Activated CD4-positive, CD25-positive, alpha-beta regulatory T cell (primary cell): ENCODE measurements at places on chromosomes 5 and 9.

GRCh38 chr9:127549218-127549617 lies 62.9 kb upstream of the STXBP1 start:
- DNase-seq, result no peak

DNA sequence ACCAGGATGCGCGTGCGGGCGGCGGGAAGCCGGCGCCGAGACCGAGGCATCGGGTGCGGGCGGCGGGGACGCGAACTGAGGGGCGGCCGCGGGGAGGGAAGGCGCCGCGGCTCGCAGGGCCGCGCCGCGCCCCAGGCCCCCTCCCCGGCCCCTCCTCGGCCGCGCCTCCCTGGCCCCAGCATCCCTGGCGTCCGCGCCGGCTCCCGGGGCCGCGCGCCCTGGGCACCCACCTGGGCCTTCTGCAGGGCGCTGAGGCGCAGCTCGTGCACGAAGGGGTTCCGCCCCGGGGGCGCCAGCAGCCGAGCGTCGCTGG lies 324 bp downstream of the LPCAT1 start:
- no peak for DNase-seq

DNA sequence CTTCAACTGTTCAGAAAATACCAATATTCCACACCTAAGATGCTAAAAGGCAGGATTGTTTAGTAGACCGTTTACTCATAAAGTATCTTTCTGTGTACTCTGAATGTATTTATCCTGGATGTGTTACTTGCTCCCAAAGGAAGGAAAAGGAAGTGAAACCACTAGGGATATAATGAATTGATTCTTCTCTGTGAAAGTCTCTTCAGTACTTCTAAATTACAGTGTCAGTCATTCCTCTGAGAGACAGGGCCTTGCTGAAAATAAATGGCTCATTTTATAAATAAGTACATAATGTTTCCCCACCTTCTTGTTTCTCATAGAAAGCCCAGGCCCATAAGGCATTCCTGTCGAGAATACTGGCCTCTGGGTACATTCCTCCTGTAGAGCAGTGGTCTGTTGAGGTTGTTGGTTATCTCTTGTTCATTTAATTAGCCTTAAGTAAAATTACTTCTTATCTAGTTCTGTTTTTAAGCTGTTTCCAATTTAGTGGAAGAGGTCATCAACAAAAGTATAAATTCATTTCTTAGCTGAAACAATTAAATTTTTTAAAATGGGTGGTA lies 1.6 kb downstream of the HAPLN1 start:
- DNase-seq, result no peak

- DNase-seq, result no peak
These were observed 12.6 kb downstream of the DNM1 start for GRCh38 chr9:128215491-128216409.

DNA sequence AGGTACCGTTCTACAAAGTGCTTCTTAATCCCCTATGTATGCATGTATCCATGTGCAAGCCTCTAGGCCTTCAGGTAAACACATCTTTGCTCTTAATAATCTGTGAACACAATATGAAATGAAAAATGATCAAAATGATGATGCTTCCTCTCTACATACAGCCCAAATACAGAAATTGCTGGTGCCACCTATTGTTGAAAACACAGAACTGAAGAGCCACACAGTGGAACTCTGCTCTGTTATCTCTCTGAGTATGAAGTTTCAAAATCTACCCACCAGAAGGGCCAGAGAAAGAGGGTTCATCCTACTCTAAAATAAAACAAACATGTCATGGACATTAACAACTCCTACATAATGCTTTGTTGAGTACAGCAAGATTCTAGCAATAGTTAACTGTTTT lies 71.3 kb downstream of the GLIS3 start:
- no peak for DNase-seq

DNA sequence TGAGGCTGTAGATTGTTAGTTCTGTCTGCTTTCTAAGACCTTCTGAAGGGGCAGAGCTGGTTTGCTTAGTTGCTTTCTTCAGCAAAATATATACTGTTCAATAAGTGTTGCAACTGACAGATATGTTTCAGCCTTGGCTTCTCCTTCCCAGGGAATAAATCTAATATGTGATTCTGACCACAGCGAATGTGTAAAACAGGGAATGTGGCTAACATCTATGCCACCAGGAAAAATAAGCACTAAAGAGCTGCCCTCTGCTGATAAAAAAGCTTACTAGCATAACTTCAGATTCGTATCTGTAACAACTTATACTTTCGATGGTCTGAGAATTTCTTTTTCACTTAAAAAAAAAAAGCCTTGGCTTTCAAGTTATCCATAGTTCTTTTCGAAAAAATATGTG lies 13.0 kb upstream of the OSMR start:
- no peak for DNase-seq

DNA sequence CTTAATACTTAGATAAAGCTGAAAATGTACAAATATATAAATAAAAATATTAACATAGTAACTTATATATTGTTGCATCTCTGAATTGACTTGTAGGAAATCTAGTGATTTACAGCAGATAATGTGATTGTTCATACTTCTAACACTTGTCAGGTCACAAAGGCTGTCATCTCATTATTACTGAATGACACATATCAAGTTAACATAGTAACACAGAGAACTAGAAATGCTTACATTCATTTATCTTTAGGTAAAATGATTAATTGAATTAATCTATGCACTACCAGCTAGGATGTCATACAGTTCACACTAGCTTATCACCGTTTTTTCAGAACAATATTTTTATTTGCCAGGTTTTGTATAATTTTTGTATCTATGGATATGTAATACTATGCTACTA lies 189.8 kb upstream of the SH3GL2 start:
- no peak for DNase-seq

- no peak for DNase-seq
These were observed 2046.8 kb upstream of the CDH9 start for GRCh38 chr5:29085142-29085541.

- DNase-seq, result no peak
These were observed 1187.8 kb downstream of the CDH9 start for GRCh38 chr5:25850581-25850980.

DNA sequence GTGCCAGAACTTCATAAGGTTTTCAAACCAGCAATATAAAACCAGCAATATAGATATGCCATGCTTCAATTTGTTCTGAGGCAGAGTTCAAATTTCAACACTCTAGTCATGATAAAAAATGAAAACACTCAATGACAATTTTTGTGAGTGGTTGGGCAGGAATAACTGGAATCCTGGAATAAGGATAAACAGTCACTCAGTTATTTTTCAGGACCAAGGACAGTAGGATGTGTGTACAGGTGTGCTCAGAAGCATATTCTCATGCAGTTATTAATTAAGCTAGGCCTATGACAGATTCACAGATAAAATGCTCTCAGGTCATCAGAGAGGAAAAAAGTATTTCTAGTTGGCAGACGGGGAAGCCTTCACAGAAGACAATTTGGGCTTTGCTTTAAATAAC lies 117.3 kb upstream of the PPP2R2B start:
- DNase-seq, result no peak

- DNase-seq, result no peak
These were observed 21.0 kb upstream of the NPR3 start for GRCh38 chr5:32690153-32690552.

DNA sequence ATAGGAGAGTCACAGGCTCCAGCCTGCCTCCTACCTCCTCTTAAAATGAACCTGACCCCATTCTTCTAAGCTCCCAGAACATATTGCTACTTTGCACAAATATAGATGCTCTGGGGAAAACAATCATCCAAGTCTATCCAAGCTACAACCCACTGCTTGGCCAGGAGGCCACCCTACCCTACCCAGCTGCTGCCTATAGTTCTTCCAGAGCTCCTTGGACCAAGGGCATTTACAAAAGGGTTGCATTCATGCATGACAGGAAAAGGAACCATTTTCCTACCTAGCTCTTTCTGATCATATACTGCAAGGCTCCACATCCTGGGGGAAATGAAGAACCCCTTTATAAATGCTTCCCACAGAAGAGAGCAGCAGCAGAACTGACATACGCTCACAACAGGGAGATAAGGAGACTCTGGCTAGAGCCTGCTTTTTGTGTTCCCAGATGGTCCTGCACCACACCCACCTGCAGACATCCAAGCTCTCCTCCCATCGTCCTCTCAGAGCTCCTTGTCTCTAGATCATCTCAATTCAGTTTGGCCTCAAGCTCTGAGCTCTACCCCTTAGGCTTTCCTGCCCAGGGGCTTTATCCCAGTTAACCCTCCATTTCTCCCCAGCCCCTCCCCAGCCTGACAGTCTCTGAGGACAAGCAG lies 185.5 kb downstream of the SPOCK1 start:
- DNase-seq, result no peak

- no peak for DNase-seq
These were observed 185.3 kb downstream of the MAPKAP1 start for GRCh38 chr9:125521462-125522327.

GRCh38 chr5:23742701-23743100 lies 235.3 kb downstream of the PRDM9 start:
- DNase-seq, result no peak

GRCh38 chr9:127194881-127195713 lies 69.5 kb upstream of the GARNL3 start:
- DNase-seq, result no peak

DNA sequence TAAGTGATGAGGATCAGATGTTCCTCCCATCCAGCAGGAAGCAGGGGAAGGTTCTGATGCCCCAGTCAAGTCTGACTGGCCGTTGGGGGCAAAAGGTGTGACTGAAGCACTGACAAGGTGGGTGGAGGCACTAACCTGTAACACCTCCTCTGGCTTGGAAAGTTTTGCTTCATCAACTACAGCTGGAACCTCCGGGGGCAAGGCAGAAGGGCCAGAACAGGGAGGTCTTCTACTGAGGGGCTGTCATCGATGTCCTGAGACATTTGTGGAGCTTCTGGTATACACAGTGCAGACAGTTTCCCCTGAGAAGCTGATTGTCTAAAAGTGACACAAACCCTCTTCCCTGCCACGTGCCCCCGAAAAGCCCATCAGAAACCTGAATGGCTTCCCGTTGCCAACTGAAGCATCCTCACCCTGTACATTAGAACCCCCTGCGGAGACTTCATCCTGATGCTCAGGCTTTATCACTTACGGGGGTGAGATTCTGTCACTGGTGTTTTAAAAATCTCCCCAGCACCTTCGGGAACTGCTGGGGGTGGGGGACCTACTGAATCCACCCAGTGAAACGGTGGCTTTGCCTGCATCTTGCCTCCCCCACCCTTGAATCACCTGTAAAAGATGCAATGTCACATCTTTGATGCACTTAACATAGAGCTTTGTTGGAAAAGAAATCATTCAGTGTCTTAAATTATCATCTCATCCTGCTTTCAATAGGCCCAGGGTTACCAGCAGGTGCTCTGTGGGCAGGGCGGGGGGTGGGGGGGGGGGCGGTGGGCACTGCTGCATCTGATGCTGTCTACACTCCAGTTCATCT lies 24.6 kb downstream of the TRAF1 start:
- DNase-seq, result no peak

DNA sequence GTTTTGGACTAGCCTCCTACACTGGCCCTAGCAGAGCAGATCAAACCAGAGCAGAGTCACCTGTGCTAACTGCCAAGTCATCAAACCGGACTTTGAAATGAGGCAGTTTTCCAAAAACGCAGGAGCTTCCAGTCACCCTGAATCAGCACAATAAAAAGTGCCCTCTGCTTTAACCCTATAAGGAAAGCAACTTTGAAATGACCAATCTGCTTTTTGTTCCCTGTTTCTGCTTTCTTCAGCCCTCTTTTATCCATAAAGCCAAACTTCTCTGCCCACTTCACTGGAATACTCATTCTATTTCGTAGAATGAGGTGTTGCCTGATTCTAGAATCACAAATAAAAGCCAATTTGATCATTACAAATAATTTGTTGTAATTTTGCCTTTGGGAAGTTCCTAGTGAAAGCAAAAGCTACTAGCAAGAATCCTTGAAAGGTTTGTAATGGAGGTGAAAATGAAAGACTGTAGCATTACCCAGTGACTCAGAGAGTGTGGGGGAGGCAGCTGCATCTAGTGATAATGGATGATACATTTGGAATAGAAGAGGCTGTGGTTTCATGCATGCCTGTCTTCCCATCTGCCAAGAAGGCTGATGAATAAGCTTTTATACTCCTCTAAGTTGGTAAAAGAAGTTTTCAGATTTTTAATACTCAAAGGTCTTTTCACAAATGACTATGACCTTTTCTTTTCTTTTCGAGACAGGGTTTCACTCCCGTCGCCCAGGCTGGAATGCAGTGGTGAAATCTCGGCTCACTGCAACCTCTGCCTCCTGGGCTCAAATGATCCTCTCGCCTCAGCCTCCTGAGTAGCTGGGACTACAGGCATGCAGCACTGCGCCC lies 14.9 kb downstream of the SPAAR start:
- no peak for DNase-seq

- no peak for DNase-seq
These were observed 17.8 kb upstream of the LRRC70 start for GRCh38 chr5:62560786-62561185.

DNA sequence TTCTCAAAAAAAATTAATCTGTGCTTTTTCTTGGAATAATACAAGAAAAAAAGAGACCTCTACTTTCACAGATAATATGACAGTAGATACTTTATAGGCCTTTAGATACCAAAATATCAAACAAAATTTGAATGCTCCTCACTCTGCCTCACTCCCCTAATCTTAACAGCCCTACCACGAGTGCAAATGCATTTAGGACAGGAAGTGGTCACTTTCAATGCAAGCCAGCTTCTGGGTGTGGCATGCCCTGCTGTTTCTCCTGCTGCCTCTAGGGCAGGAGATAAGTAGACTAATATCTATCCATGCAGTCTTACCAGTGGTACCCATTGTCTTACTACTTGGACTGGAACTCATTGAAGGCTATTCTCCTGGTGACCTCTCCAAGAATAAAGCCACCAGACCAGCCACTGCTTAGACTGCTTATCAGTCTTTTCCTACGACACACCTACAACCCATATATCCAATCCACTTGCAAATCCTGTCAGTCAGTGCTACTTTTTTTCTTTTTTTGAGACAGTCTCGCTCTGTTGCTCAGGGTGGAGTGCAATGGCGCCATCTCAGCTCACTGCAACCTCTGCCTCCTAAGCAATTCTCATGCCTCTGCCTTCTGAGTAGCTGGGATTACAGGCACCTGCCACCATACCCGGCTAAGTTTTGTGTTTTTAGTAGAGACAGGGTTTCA lies 23.0 kb downstream of the FRRS1L start:
- DNase-seq, result no peak

DNA sequence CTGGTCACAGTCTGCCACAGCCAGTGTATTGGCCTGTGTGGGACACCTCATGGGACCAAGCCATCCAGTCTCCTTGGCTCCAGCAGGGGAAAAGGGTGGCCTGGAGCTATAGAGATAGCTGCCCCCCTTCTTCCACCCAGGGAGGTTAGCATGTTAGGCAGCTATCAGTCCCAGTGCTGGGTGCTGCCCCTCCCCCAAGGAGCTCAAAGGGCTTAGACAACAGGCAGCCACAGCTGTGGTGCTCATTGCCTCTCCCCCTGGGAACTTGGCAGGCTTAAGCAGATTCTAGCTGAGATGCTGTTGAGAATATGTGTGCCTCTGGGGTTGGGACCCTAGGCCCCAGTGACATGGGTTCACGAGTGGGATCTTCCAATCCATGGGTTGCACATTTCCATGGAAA lies 226.0 kb upstream of the PTGER4 start:
- no peak for DNase-seq

DNA sequence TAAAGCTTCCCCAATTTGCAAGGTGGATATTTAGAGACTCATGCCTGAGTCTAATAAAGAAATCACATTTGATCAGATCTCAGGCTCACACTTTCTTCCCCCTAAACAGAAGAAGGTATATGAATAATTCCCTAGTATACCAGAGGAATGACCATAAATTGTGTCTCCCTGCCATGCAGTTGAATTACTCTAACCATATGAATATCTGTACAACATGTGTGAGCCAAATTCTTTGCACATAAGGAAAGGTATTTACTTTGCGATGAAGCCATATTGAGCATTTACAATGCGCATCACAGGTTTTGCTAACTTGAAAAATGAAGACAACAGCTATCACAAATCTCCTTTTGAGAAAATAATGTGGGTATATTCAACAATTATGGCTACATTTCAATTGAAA lies 479.4 kb downstream of the NR2F1-AS1 start:
- no peak for DNase-seq
